ENCODE measurements at places on chromosomes 16 and 17.

- DNase-seq, result no peak
Measured at GRCh38 chr17:6348891-6349290, 86.0 kb downstream of the AIPL1 start.

GRCh38 chr16:50059111-50059510 lies 6.7 kb upstream of the HEATR3 start:
- no peak for DNase-seq

DNA sequence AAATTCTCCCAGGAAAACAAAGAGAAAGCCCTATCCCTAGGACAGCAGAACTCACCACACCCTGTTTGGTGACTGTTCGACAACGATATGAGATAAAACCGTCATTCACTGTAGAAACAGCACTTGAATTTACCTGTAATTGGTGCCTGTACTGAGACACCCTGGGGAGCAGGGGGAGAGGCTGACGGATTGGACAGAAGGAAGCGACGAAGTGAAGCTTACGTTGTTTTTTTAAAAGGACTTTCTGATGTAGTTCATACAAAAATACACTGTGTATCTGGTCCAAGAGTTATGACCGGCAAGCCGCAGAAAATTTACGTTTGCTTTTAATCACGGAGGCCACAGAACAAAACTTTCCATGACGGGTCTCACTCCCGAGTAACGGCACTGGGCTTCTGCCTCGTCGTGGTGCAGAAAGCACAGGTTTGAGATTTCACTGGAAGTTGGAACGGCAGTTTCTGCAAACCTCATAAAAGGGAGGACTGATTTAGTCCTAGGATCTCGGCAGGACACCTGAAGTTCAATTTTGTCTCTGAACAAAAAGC lies 9.7 kb downstream of the NXN start:
- no peak for DNase-seq

DNA sequence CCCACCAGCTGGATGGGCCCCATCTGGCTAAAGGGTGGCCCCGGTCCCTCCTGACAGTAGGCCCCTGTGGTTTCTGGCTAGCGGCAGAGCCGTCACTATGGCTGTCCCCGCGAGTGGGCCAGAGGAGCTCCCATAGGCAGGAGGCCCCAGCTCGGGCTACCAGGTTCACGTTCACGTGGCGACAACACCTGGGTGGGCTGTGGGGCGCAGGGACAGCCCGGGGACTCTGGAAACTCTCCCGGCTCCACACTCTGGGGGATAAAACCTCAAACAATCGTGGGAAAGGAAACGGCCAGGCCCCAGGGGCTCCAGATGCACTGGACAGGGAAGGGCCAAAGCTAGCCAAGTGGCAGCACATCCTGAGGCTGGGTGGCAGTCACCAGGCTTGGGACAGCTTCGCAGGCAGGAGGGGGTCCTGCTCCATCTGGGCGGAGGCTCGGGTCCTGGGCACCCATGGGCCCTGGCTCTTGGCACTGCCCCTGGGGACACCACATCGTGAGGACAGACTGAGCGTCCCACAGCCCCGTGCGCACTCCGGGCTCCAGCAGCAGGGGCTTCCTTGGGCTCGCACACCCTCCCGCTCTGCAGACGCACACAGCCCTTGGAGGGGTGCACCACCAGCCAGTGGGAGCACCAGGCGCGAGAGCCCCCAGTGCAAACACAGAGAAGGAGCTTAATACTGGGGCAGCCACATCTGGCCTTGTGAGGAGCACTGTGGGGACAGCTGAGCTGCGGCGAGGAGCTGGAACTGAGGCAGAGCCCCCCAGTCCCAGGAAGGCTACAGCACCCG lies 4.4 kb downstream of the RNF166 start:
- no peak for DNase-seq

DNA sequence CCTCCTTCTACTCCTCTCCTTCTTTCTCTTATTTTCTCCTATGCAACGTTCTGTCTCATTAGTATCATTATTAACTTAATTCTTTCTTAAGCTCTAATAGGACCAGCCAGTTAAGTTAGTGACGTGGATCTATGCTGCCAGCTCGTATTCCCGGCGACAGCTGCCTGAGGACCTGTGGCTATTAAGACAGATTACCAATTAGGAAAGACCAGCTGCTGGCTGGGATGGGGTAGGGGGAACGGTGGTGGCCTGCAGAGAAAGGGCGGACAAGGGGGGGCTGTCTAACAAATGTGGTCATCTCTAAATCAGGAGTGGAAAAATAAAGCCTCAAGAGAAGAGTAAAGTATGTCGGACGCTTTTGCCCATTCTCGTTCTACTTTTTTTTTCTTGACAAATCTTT lies 770 bp upstream of the MYH3 start:
- DNase-seq, result no peak

- DNase-seq, result no peak
Measured at GRCh38 chr17:48589060-48589830, 796 bp downstream of the HOXB3 start.

DNA sequence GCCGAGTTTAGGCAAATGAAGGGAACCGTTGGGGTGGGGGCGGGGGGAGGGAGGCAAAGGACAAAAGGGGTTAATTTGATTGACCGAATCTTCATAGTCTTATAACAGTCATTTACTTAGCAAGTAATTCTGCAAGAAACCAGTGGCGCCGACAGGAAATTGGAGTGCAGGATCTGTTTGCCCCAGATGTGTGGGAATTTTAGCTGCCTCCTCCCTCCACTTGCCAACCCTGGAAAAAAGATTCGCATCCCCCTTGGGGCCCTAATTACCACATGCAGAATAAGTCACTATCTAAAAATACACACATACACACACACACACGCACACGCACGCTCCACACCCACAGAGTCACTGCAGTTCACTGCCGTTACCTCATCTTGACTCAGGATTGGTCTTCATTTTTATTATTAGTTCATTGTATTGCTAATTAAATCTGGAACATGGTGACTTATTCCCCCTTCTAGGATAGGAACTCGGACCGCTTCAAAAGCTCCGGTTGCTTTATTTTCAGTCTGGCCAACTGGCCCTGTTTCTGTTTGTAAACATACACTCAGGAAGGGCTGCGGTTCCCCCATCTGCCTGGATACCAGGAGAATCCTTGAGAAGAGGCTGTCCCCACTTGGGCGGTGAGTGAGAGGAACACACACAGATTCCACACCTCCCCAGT lies 241.6 kb upstream of the SALL1 start:
- DNase-seq, result no peak

- no peak for DNase-seq
Measured at GRCh38 chr16:21611556-21612384, 12.4 kb downstream of the METTL9 start.

- DNase-seq, result no peak
Measured at GRCh38 chr16:27264151-27264550, 4.4 kb downstream of the NSMCE1 start.

DNA sequence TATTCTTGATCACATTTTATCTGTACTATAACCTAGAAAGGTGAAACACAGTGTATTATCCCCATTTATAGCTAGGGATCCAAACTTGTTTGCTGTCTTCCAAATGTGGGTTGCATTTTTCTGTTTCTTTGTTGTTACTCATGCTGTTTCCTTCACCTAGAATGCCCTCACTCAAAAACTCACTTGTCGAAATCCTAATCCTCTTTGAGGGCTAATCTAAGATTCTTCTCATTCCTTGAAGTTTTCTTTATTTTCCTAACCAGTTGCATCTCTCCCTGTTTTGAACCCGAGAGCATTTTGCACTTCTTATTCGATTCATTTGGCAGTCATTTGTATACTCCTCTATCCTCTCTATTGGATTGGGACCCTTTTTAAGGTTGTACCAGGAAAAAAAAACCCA lies 9.6 kb downstream of the CALCOCO2 start:
- DNase-seq, result no peak

- no peak for DNase-seq
Measured at GRCh38 chr16:84545114-84545737, 40.8 kb upstream of the MEAK7 start.

- no peak for DNase-seq
Measured at GRCh38 chr16:16120382-16121184, 102.7 kb downstream of the ABCC6 start.

DNA sequence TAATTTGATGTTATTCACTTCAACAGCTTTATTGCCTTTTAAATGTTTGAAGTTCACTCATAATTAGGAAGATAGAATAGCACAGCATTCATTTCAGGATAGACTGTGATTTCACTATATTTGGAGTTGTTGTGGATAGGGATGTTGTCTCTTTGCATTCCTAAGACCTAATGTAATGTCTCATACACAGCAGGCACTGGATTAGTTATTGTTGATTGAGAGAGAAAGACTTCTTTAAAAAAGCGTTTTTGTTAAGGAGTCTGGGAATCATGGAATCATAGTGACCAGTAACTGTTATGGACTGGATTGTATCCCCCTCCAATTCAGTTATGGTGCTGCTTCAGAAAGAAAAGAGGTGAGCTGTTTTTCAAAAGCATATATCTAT lies 122.0 kb downstream of the USP22 start:
- no peak for DNase-seq

GRCh38 chr16:87839542-87840270 lies 29.6 kb downstream of the SLC7A5 start:
- DNase-seq, result no peak

DNA sequence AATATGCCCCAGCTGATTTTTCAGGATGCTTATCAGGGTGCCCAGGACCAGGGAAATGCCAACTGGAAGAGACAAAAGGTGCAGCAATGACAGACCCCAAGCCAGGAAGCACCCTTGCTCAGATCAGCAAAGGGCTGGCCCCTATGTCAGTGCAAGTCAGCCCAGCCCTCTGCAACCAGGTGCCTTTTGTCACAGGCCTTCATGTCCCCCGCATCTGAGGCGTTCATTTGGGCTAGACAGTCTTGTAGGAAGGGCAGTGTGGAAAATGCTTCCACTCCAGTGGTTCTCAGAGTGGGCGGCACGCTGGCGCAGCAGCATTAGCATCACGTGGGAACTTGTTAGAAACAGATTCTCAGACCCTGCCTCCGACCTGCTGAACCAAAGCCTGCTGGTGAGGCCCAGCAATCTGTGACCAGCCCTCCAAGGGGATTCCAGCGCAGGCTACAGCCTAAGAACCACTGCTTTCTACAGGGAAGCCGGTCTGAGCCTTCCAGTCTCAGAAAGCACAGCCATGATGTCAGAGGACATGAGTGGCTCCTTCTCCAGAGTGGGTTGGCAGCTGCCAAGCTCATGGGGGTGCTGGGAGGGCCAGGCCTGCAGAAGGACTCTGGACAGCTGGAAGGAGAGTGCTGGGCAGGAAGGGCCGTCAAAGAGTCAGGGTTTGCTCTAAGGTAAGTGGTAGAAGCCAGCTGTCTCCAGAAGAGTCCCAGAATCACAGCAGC lies 13.1 kb downstream of the SLC47A2 start:
- no peak for DNase-seq

GRCh38 chr17:6638046-6638908 lies 2.2 kb downstream of the KIAA0753 start:
- DNase-seq, result no peak

DNA sequence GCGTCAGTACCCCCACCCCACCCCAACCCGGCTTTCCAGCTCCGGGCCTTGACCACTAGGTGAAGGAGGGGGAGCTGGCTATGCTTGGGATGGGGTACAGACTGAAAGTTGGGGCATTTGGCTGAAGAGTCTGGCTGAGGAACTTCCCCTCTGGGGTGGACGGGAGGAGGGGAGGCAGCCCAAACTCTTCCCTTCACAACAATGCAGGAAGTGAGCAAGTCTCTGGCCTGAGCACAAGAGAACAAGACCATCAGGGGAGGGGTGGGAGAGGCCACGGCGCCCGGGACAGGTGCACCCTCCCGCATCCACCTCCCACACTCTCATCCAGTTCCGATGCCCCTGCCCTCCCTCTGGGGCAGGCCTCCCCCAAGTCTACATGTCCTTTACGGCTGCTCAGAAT lies 5.6 kb downstream of the USH1G start:
- DNase-seq, result no peak

DNA sequence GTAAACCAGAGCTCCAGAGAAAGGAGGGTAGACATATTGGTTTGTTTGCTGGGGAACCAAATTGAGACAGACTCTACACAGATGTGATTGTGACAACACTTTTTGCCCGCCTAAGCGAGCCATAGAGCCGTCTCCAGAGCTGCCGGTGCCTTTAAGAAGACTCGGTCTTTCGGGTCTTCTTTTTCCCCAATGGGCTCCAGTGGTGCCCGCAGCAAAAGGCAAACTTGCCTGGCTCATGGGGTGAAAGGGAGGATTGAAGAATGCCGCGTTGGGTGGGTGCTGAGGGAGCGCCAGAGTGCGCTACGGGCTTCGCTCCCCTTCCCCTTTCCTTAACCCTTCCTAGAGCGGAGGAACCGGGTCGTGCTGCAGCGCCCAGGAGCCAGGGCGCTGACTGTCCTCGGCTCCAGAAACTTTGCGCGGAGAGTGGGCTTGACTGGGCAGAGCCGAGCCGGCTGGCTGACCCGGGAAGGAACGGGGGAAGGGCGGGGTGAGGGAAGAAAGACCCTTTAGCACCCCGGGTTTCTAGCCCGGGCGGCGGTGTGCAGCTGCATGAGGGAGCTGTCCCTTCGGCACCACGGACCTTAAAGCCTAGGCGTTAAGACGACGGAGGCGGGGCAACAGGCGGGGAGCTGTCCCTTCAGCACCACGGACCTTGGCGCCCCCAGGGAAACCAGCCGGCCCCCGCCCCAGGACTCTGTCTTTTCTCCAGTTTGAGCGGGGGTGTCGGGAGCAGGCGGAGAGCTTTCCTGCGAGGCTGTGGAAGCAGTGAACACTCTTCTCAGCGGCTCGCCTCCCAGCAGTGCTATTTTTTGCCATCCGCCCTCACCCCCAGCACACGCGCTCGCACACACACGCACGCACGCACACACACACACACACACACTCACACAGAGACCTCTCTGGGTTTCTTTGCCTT lies at the start of gene CACNG3:
Gene CACNG3, plus strand, starts transcription at position 880 of the 916 bp plus-strand sequence. CDS start 420 bp downstream, outside the sequence.
- DNase-seq, result peak; percentile 15

GRCh38 chr16:14640538-14640937 lies 7.8 kb downstream of the BFAR start:
- DNase-seq, result no peak

DNA sequence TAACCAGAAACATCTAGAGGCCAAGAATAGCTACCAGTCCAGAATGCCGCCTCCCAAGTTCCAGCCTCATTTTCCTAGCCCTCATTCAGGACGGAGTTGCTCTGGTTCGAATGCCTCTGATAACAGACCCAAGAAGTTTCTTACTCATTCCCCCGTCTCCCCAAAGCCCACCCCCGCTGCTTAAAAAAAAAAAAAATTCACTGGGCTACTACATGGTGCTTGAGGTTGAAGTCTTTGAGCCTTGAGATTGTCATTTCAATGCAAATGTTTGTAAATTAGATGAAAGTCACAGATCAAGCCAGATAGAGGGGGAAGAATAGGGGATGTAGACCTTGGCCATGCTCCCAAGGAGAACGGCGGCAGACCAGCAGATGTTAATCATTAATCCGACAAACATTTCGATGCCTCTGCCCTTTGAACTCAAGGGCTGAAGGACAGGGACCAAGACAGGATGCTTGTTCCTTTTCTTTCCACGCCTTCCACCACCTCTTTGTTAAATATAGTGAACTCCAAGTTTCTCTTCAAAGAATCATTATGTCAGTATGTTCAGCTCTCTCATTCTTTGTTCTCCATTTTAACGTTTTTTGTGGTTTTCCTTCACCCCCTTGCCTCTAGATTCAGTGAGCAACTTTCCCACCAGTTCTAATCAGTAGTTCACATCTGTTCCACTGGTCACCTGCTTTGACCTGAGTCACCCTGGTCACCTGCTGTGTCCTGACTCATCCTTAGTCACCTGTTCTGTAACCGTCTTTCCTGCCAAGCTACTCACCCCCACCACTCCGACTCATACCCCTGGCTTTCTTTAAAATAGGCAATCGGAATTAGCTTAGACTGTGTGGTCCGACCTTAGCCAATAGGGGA lies 190.3 kb downstream of the CPPED1 start:
- DNase-seq, result no peak

GRCh38 chr17:1829216-1829591 lies 498 bp downstream of the SMYD4 start:
- DNase-seq, result no peak

- DNase-seq, result no peak
Measured at GRCh38 chr17:80455784-80456183, 20.6 kb downstream of the NPTX1 start.
